ENCODE measurements at places on chromosomes 3 and 15. TPM values are rescaled to one million over a fixed set of nuclear protein-coding genes. Genes with fewer than 3 reads are reported as not detected.

The GRK7 gene
- total RNA-seq = not detected

The HYAL3 gene
- total RNA-seq = 7.1 TPM

DNA sequence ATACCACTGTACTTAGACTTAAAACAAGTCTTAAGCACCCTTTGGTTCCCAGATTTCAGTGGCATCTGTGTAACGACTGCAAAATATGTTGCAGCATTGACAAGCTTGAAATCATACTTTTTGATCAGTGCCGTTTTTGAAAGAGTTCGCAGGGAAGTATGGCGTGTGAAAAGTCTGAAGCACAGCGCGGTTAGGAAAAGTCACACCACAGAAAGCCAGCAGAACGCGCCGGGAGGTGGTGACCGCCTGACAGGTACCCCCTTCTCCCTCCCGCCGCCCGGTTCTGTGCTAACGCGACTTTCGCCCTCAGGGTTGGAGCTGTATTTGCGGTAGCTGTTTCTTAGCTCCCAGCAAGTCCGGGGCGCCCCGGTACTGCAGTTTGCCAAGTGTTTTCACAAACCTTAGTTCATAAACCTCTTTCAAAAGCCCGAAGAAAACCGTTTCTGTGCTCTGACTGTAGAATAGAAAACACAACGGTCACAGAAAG is 481 bp upstream of the CRYBG3 start:
- H3K4me1 ChIP-seq = peaks cover 18% of the 10 kb centered on the region
- DNase-seq = peak; percentile 79
- no peak overlapping the region for H3K27ac ChIP-seq
- peaks cover 31% of the 10 kb centered on the region for H3K27me3 ChIP-seq

DNA sequence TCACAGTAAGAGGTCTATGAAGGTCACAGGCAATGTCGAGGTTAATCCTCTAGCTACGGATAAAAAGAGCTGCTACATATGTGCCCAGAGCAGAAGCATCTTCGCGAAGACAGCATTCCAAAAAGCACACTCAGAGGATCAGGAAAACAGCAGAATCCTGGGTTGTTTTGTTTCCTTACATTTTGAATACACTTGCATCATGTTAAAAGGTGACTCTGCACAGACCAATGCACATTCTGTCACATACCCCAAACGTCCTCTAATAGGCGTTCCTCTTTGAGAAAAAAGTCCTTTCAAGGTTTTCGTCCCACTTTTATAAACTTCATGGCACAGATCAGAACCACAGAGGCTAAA is 52.7 kb downstream of the VGLL4 start:
- no peaks in the 10 kb centered on the region for H3K27me3 ChIP-seq
- no peak for DNase-seq
- H3K4me3 ChIP-seq = 0 out of 2 replicates have a peak overlapping the region, but pooled peaks have one; percentile 8
- H3K4me1 ChIP-seq = peaks cover 44% of the 10 kb centered on the region
- H3K27ac ChIP-seq = peak overlapping the region; percentile 86

DNA sequence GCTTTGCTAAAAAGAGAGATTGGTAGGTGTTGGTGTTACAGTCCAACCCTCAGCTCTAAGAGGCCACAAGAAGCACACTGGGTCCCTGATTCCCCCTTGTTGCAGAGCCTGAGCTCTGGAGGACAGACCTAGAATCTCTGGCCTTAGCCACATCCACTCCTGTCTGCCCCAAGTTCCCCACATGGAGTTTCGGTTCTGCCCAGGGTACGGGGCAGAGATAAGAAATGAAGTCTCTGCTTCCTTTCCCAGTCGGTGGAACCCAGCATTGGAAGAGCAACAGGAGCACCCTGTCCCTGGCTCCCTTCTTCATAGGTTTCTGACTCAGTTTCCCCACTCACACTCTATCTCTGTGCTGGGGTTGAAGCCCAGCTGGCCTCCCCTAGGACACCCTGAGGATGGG is 13.2 kb downstream of the PRR23E start:
- H3K36me3 ChIP-seq = no peaks in the 10 kb centered on the region
- H3K27ac ChIP-seq = no peak overlapping the region
- H3K4me3 ChIP-seq = no peak overlapping the region
- H3K27me3 ChIP-seq = no peaks in the 10 kb centered on the region

The CLDN16 gene
- not detected for total RNA-seq

DNA sequence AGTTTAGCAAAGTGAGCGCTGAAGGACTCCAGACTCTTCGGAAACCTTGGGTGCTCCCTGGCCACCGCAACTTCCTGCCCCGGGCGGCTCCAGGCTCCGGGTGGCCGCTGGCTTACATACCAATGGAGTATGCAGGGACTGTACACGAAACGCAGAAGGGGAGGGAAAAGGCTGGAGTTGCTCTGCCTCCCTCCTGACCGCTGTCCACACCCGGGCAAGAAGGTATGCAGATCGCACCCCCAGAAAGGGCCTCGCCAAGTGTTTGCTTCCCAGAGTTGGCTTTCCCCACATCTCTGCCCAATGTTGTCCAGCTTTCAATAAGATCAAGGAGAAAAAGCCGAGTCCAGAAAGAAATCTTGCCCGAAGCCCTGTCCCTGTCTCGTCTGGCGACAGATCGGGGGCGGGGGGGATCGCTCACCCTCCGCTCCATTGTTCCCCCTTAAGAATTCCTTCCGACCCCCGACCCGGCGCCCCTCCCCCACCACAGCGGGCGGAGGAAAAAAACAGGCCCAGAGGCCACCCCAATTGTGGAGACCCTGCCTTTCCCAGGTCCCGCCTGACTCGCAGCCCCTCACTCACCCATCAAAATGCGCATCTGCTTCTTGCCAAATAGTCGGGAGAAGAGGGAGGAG is 533 bp downstream of the ARF4 start:
- H3K4me3 ChIP-seq = peak overlapping the region; percentile 87
- peak overlapping the region; percentile 100 for H3K27ac ChIP-seq
- H3K4me1 ChIP-seq = peaks cover 20% of the 10 kb centered on the region
- H3K27me3 ChIP-seq = no peaks in the 10 kb centered on the region
- peak; percentile 75 for DNase-seq
- no peaks in the 10 kb centered on the region for H3K36me3 ChIP-seq

The SH2D7 gene
- total RNA-seq = not detected

The IL17RE gene
- 4.3 TPM for total RNA-seq

DNA sequence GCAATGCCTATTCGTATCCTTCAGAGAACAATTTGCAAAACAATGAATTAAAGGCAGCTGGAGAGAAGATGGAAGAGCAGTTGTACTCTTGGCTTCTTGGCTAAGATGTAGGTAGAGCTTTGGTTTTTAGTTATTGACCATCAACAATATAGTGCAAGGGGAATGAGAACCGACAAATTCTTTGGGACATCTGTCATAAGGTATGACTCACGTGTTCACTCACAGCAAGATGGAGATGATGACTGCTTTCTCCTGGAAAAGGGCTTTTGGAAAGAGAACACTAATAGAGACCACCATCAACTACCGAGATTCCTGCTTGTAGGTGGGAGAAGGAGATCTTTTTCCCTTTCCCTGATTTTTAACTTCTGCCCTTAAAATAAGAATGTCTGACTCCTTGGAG is 234.9 kb downstream of the NTRK3 start:
- no peaks in the 10 kb centered on the region for H3K27me3 ChIP-seq
- DNase-seq = no peak
- H3K36me3 ChIP-seq = no peaks in the 10 kb centered on the region
- no peak overlapping the region for H3K4me3 ChIP-seq
- no peak overlapping the region for H3K27ac ChIP-seq

DNA sequence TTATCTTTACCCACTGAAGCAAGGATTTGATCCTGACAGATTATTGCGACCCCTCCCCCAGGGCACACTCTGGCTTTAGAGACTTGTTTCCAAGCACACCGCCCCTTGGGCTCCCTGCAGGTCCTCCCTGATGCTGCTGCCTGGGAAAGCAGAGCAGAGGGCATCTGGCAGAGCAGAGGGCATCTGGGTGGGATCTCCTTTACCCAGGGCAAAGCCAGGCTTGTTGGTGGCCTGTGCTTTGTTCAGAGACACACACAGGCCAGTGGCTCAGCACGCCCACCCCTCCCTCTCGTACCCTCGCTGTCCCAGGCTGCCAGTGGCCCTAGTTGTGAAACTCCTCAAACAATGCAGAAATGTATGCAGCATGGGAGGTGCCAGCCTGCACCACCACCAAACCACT is 4.8 kb downstream of the KLF13 start:
- no peak overlapping the region for H3K27ac ChIP-seq
- H3K36me3 ChIP-seq = no peaks in the 10 kb centered on the region
- peaks cover 25% of the 10 kb centered on the region for H3K4me1 ChIP-seq
- no peaks in the 10 kb centered on the region for H3K27me3 ChIP-seq
- no peak overlapping the region for H3K4me3 ChIP-seq

The RETNLB gene
- not detected for total RNA-seq

DNA sequence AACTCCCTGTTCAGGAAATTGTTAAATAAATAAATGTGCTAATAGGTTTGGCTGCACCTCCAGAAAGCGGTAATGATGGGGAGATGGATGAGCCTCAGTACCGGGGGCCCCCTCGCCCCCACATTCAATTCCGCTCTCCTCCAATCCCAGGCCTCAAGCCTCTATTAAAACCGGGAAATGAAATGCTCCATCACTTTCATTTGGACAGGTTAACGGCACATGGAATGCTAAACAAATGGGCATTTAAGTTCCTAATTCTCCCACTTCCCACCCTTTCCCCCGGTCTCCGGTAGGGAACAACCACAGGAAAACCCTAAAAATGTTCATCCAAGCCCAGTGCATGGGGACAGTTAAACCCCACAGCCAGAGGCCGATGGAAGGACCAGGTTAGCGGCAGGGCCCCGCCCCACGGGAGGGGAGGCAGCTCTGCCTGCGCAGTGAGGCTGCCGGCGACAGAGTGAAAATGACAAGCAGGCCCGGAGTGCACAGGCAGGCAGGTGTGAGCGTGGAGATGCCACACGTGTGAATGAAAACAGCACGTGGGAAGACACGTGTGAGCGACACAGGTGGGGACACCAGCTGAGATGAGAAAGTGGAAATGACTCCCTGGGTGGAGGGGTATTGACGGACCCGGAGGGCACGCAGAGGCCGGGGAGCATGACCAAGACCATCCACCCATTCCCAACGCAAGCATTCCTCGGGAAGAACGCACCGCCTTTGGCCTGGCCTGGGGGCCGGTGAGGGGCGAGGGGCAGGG is 28.1 kb downstream of the RNU5B-1 start:
- no peak for DNase-seq
- peaks cover 48% of the 10 kb centered on the region for H3K4me1 ChIP-seq
- no peak overlapping the region for H3K4me3 ChIP-seq
- no peaks in the 10 kb centered on the region for H3K27me3 ChIP-seq

- no peak for DNase-seq
- no peak overlapping the region for H3K4me3 ChIP-seq
- peaks cover 13% of the 10 kb centered on the region for H3K36me3 ChIP-seq
- no peaks in the 10 kb centered on the region for H3K27me3 ChIP-seq
- no peak overlapping the region for H3K27ac ChIP-seq
Measured at GRCh38 chr15:54719325-54719724, 477.4 kb downstream of the RSL24D1 start.

DNA sequence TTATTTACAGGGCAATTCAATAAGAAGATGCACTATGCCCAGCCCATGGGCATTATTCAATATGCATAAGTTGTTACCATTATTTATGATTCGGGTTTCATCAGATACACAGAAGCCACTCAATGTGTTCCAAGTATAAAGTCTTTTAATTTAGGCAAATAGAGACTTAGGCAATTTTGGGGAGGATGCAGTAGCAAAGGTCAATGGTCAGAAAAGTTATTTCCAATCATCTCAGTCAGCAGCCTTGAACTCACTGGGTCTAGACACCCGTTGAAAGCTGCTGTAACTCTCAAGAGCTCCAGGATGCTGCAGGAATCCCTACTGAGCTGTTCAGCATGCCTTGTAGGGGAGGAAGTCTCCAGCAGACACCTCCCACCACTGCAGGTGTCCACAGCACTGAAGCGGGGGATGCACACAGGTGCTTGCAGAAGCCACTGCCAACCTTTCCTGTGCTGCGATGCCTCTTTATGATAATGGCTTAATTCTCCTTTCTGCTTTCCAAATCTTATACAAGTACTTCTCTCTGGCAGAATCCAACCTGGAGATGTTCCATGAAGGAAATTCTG is 155.0 kb upstream of the SUCLG2 start:
- no peaks in the 10 kb centered on the region for H3K27me3 ChIP-seq
- DNase-seq = peak; percentile 8
- no peak overlapping the region for H3K27ac ChIP-seq

- H3K4me1 ChIP-seq = no peaks in the 10 kb centered on the region
- H3K4me3 ChIP-seq = no peak overlapping the region
- DNase-seq = no peak
- no peaks in the 10 kb centered on the region for H3K36me3 ChIP-seq
Measured at GRCh38 chr3:145422556-145422955, 738.4 kb downstream of the PLOD2 start.

GRCh38 chr15:36944442-36944841 is 155.9 kb downstream of the MEIS2 start:
- no peak for DNase-seq
- peaks cover 21% of the 10 kb centered on the region for H3K4me1 ChIP-seq
- H3K36me3 ChIP-seq = no peaks in the 10 kb centered on the region
- H3K4me3 ChIP-seq = no peak overlapping the region

DNA sequence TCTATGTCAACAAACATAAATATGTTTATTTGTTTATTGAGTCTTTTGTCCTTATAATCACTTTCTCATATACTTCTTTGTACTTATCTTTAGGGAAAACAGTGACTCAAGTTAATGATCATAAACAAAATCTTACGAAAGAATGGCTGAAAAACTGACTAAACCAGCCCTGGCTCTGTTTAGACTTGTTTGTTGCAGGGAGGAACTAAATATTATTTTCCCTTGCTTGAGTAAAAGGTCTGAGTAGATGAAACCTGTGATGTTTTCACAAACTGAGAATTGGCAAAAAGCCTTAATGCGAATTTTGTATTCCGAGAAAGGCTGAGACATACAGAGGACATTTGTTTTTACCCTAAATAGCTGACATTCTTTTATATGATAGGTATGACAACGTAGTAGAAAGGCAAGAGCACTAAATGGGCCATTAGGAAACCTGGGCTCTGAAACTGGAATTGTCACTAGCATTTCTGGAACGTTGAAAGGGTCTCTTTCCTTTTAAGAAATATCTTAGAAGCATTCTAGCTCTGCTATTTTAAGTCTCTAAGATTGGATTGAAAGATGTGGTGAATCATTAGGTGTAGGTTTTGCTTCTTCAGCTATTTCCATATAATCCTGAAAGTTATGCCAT is 18.2 kb upstream of the CLDN16 start:
- H3K27me3 ChIP-seq = no peaks in the 10 kb centered on the region
- no peak for DNase-seq
- no peaks in the 10 kb centered on the region for H3K36me3 ChIP-seq
- no peak overlapping the region for H3K4me3 ChIP-seq

- H3K4me1 ChIP-seq = no peaks in the 10 kb centered on the region
- no peak overlapping the region for H3K27ac ChIP-seq
- no peaks in the 10 kb centered on the region for H3K27me3 ChIP-seq
- no peak overlapping the region for H3K4me3 ChIP-seq
- DNase-seq = no peak
Measured at GRCh38 chr15:22918056-22918455, 62.1 kb downstream of the CYFIP1 start.

The RAF1 gene
- total RNA-seq = 123 TPM

DNA sequence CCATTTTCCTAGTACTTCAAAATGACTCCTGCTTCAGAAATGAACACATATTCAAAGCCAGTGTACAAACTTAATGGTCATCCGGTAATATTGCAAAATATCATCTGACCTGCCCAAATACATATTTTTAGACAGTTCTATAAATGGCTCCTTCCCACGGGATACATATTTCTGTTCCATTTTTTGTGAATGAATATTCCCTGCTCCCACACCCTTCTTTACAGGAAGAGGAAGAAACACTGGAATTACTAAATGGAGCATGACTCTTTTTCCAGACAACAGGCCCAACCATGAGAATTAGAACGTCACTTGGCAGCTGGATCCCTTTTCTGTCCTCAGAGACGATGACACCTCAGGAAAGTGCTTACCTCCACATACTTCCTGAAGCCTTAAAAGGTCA is 38.0 kb upstream of the CBLB start:
- H3K4me1 ChIP-seq = no peaks in the 10 kb centered on the region
- no peak overlapping the region for H3K27ac ChIP-seq
- H3K36me3 ChIP-seq = no peaks in the 10 kb centered on the region
